Calu3 (cell line): ENCODE measurements at places on chromosomes 2 and 18. TPM values are rescaled to one million over a fixed set of nuclear protein-coding genes. Genes with fewer than 3 reads are reported as not detected.

- peaks cover 24% of the 10 kb centered on the region for H3K27me3 ChIP-seq
- H3K4me3 ChIP-seq, result no peak overlapping the region
- H3K4me1 ChIP-seq, result no peaks in the 10 kb centered on the region
- H3K27ac ChIP-seq, result no peak overlapping the region
- no peaks in the 10 kb centered on the region for H3K36me3 ChIP-seq
Observed at GRCh38 chr2:233058717-233059546, 1.2 kb upstream of the INPP5D start.

DNA sequence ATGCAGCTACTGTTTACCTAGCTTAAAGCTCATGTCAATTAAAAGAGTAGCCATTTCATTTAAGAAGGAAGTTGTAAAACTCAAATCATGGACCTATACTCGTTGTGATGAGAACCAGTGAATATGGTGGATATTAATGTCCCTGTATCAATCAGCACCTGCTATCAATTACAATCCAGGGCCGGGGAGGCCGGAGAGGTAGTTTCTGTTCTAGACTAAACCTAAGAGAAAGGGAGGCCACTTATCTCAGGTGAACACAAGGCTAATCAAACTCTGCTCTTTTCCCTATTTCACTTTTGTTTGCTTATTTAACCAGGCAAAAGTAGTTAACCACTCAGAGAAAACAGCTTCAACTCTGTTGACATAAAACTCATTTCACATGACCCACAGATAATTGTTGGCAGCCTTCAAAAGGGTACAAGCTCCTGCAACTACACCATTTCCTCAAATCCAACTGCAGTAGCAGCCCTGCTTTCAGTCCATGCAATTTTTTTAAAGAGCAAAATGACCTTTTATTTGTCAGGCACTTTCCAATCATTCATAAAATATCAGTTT is 27.8 kb upstream of the SLC9A2 start:
- DNase-seq, result no peak
- no peak overlapping the region for H3K4me3 ChIP-seq
- no peaks in the 10 kb centered on the region for H3K27me3 ChIP-seq
- no peaks in the 10 kb centered on the region for H3K36me3 ChIP-seq
- H3K4me1 ChIP-seq, result peaks cover 58% of the 10 kb centered on the region

- no peak overlapping the region for H3K27ac ChIP-seq
- H3K36me3 ChIP-seq, result no peaks in the 10 kb centered on the region
- peaks cover 10% of the 10 kb centered on the region for H3K4me1 ChIP-seq
- DNase-seq, result no peak
Observed at GRCh38 chr2:230077851-230078547, 9.3 kb upstream of the SLC16A14 start.

DNA sequence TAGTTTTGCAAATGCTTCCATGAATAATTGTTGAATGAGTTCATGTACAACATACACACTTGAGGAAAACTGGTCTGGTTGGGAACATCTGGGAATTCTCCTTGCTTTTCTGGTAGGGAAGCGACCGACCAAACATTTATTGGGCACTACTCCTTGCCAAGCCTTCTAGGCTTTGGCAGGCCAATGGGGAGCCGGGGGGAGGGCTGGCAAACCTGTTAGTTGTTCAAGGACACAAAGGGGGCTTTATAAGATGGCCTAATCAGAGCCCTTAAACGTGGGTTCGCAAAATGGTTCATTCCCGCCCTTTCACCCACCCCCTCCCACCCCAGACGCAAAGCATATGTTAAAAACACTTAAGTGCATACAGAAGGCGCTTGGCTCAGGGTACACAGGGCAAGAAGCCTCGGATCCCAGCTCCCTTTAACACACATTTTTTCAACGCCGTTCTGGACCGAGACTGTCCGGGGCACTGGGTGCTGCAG is 844 bp upstream of the VSNL1 start:
- peaks cover 87% of the 10 kb centered on the region for H3K27me3 ChIP-seq
- no peak for DNase-seq
- H3K36me3 ChIP-seq, result peaks cover 15% of the 10 kb centered on the region

DNA sequence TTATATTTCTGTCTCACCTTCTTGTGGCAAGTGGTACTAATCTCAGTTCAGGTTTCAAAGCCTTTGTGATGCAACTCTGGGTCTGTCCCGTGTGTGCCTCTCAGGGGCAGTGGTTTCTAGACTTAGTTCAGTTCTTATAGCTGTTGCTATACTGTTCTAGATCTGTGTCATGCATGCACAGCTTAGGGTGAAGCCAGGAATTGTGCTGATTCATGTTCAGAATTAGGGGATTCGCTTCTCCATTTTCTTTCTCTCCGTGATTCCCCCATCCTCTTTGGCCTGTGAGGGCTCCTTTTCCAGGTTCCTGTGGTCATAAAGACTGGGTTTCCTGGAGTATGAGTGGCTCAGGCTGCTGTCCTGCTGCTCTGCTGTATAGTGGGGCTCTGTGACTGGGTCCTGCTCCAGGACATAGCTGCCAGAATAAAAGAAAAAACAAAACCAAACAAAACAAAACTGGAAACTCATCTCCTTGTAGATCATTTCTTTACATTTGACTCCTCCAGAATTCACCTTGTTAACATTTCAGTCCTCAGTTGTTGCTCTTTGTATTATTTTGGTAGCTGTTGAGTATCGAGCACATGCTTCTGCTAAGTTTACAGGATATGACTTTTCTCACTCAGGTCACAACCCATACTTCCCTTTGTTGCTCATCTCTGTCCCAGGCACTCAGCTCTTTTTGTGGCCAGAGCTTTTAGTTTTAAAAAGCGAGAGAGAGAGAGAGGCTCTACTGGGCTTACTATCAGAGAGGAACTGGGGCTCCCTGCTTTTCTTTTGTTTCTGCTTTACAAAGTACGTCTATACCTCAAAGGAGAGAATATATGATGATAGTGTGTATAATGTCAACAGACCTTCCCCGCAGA is 34.2 kb downstream of the CERS6 start:
- H3K27ac ChIP-seq, result peak overlapping the region; percentile 78
- H3K27me3 ChIP-seq, result no peaks in the 10 kb centered on the region
- DNase-seq, result no peak
- no peaks in the 10 kb centered on the region for H3K36me3 ChIP-seq
- H3K4me3 ChIP-seq, result peak overlapping the region; percentile 48

DNA sequence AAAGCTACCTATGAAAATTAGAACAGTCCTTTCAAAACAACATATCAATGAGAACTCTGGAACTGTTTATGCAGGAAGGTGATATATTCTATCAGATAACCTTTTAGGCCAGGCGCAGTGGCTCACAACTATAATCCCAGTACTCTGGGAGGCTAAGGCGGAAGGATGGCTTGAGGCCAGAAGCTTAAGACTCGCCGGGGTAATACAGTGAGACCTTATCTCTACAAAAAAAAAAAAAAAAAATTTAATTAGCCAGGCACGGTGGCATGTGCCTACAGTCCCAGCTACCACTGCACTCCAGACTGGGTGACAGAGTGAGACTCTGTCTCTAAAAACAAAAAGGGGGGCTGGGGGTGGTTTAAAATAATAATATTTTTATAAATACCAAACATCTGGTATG is 77.9 kb downstream of the OSBPL1A start:
- no peaks in the 10 kb centered on the region for H3K27me3 ChIP-seq
- H3K4me3 ChIP-seq, result no peak overlapping the region
- no peaks in the 10 kb centered on the region for H3K36me3 ChIP-seq
- H3K27ac ChIP-seq, result no peak overlapping the region
- H3K4me1 ChIP-seq, result no peaks in the 10 kb centered on the region

GRCh38 chr18:24296276-24296675 is 101.3 kb downstream of the OSBPL1A start:
- H3K4me3 ChIP-seq, result no peak overlapping the region
- no peaks in the 10 kb centered on the region for H3K36me3 ChIP-seq
- no peak overlapping the region for H3K27ac ChIP-seq
- no peaks in the 10 kb centered on the region for H3K27me3 ChIP-seq

DNA sequence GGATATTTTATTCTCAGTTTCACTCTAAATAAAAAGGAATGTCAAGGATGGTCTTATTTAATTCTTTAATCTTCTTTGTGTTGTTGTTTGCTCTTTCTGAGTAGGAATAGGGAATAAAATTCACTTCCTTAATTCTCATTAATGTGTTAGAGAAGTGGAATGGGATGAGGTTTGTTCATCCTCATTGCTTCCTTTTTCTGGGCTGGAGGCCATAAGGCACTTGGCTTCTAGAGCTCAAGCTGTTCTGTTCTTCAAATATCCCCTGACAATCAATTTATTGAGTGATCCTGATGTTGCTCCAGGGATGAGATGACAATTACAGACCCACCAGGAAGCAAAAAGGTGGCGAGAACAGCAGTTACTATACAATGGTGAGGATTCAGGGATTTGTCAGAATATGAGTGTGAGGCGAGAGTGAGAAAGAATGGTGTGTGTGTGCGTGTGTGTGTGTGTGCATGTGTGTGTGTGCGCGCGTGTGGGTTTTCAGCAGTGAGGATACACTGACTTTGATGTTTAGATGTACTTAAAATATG is 557.6 kb upstream of the FANCL start:
- DNase-seq, result no peak
- no peak overlapping the region for H3K4me3 ChIP-seq
- H3K27ac ChIP-seq, result no peak overlapping the region
- no peaks in the 10 kb centered on the region for H3K27me3 ChIP-seq
- H3K4me1 ChIP-seq, result no peaks in the 10 kb centered on the region

- no peak for DNase-seq
- H3K4me1 ChIP-seq, result no peaks in the 10 kb centered on the region
- no peaks in the 10 kb centered on the region for H3K27me3 ChIP-seq
- no peaks in the 10 kb centered on the region for H3K36me3 ChIP-seq
Observed at GRCh38 chr2:228731517-228731916, 539.6 kb downstream of the PID1 start.

- peaks cover 32% of the 10 kb centered on the region for H3K36me3 ChIP-seq
- no peaks in the 10 kb centered on the region for H3K27me3 ChIP-seq
- H3K27ac ChIP-seq, result no peak overlapping the region
- no peaks in the 10 kb centered on the region for H3K4me1 ChIP-seq
- peak; percentile 3 for DNase-seq
- no peak overlapping the region for H3K4me3 ChIP-seq
Observed at GRCh38 chr2:128172191-128172590, 81.2 kb downstream of the UGGT1 start.

GRCh38 chr2:172226244-172227061 is 123.8 kb upstream of the DLX2 start:
- DNase-seq, result peak; percentile 68
- no peaks in the 10 kb centered on the region for H3K27me3 ChIP-seq
- H3K36me3 ChIP-seq, result no peaks in the 10 kb centered on the region
- H3K4me1 ChIP-seq, result peaks cover 31% of the 10 kb centered on the region

- H3K27me3 ChIP-seq, result no peaks in the 10 kb centered on the region
- H3K4me3 ChIP-seq, result peak overlapping the region; percentile 2
- H3K27ac ChIP-seq, result peak overlapping the region; percentile 82
- H3K36me3 ChIP-seq, result no peaks in the 10 kb centered on the region
- H3K4me1 ChIP-seq, result peaks cover 50% of the 10 kb centered on the region
Observed at GRCh38 chr2:27792759-27793158, 21.2 kb downstream of the MRPL33 start.

- no peak overlapping the region for H3K4me3 ChIP-seq
- no peak overlapping the region for H3K27ac ChIP-seq
- H3K27me3 ChIP-seq, result no peaks in the 10 kb centered on the region
- peaks cover 3% of the 10 kb centered on the region for H3K4me1 ChIP-seq
- DNase-seq, result no peak
Observed at GRCh38 chr2:102703305-102703704, 58.5 kb upstream of the TMEM182 start.

DNA sequence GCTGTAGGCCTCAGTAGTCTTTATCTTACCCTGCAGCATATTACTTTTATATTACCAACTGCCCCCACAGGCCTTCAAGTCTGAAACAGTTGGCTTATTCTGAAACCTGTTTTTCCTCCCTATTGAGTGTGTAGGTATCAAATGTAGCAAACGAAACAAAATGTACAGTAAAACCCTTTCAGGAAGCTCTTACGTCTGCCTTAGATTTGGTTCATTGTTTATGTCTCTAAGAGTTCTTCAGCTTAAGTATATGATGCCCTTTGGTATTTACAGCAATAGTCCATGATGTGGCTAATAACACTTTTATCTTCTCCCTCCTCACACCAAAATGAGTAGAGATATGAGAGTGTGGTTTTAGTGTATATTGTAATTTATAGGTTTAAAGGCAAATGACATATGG is 108.8 kb downstream of the DOCK10 start:
- no peaks in the 10 kb centered on the region for H3K4me1 ChIP-seq
- no peaks in the 10 kb centered on the region for H3K27me3 ChIP-seq
- no peak for DNase-seq

DNA sequence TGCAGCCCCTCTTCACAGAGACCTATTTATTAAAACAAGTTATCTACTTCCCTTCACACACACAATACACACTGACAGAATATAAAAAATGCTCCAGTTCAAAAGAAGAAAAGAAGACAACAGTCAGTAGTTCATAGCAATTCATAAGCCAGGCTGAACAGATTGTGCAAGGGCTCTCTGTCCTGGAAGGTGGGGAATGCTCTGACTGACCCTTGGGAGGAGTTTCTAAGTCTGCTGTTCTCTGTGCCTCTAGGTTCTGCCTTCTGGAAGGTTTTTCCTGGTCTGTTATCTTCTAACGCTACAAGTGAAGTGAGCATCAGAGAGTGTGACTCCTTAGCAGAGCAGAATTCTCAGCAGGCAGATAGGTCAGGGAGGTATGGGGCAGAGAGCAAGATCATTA is 35.7 kb downstream of the SP3 start:
- H3K36me3 ChIP-seq, result peaks cover 23% of the 10 kb centered on the region
- H3K4me3 ChIP-seq, result no peak overlapping the region
- H3K27me3 ChIP-seq, result no peaks in the 10 kb centered on the region
- peak overlapping the region; percentile 34 for H3K27ac ChIP-seq

DNA sequence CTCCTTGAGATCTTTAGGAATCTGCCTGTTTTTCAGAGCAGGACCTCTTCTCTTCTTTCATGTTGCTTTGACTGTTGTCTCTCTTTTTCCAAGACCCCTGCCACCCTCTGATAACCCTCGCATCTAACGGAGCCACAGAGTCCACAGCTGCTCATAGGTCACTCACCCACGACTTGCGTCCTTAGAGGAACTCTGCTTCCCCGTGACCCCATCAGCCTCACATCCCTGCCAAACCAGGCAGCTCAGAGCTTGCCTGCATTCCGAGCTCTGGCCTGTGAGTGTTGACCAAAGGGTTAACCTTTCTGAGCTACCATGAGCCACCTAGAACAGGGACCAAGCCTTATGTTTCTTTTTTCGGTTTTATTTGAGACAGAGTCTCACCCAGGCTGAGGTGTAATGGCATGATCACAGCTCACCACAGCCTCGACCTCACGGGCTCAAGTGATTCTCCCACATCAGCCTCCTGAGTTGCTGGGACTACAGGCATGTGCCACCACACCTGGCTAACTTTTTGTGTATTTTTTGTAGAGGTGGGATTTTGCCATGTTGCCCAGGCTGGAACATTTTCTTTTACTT is 36.4 kb downstream of the CABLES1 start:
- H3K4me3 ChIP-seq, result no peak overlapping the region
- H3K36me3 ChIP-seq, result no peaks in the 10 kb centered on the region
- H3K27me3 ChIP-seq, result no peaks in the 10 kb centered on the region
- no peak overlapping the region for H3K27ac ChIP-seq
- DNase-seq, result no peak

- H3K27ac ChIP-seq, result peak overlapping the region; percentile 100
- H3K27me3 ChIP-seq, result peaks cover 6% of the 10 kb centered on the region
- H3K4me3 ChIP-seq, result peak overlapping the region; percentile 93
Observed at GRCh38 chr2:207161247-207162123, 4.3 kb downstream of the KLF7 start.

KATNAL2 gene
- 5.7 and 7.6 TPM in 2 replicates for total RNA-seq

XPO1 gene
- 214 and 223 TPM in 2 replicates for total RNA-seq

VAMP5 gene
- total RNA-seq, result 10.0 and 10.1 TPM in 2 replicates

HAAO gene
- 1.5 and 2.2 TPM in 2 replicates for total RNA-seq

FAM237A gene
- total RNA-seq, result not detected in 2 replicates

CD8B2 gene
- total RNA-seq, result not detected in 2 replicates

CKAP2L gene
- total RNA-seq, result 27.4 and 42.5 TPM in 2 replicates

SMCHD1 gene
- 66.1 and 68.3 TPM in 2 replicates for total RNA-seq

DIPK1C gene
- total RNA-seq, result not detected in 2 replicates

TMEFF2 gene
- total RNA-seq, result 0.64 TPM in 1 of 2 replicates, not detected in the other

FAM168B gene
- 89.7 and 111 TPM in 2 replicates for total RNA-seq

RGPD3 gene
- total RNA-seq, result not detected in 2 replicates

AQP4 gene
- total RNA-seq, result 1.3 and 2.5 TPM in 2 replicates
